ENCODE measurements at places on chromosomes 7 and 10.

DNA sequence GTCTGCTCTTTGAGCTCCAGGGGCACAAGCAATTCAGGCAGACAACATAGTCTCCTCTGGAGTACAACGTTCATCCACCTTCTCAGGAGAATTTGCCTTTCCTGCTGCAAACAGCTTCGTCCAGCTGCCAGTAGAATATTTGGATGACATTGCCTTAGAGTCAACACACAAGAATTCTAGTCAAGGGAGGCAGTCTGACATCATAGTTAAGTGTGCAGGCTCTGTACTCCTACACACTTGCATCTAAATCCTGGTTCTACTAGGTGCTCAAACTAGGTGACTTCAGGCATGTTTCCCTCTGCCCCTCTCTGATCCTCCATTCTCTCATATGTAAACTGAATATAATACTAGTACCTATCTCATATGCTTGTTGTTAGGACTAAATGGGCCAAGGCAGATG is 314.8 kb downstream of the HPSE2 start:
- DNase-seq = no peak

DNA sequence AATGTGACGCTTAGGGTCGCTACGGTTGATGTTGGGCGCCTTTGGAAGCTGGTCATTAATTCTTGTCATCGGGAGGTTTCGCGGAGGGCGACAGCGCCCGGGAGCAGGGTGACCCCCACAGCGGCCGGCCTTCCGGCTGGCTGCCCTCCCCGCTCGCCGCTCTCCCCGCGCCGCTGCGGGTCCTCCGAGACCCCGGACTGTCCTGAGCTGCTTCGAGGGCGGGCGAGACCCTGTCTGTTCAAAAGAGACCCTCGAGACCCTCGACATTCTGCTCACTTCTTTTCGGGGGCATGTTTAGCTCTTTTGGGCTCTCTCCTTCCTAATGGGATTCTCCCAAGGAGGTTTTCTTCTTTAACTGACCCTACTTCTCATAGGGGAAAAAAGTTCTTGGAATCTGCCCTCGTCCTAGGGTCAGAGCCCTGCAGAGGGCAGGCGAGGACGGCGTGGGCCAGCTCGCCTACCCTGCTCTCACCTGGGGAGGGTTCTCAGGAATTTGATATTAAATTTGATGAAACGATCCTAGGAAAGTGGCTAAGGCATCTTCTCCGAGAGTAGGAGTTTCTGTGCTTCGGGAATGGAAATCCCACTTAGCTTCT is 257.0 kb downstream of the OTUD1 start:
- DNase-seq = no peak

- no peak for DNase-seq
These were observed 29.4 kb upstream of the SGMS1 start for GRCh38 chr10:50653142-50653541.

- DNase-seq = no peak
These were observed 3.2 kb downstream of the GPC2 start for GRCh38 chr7:100173806-100174495.

DNA sequence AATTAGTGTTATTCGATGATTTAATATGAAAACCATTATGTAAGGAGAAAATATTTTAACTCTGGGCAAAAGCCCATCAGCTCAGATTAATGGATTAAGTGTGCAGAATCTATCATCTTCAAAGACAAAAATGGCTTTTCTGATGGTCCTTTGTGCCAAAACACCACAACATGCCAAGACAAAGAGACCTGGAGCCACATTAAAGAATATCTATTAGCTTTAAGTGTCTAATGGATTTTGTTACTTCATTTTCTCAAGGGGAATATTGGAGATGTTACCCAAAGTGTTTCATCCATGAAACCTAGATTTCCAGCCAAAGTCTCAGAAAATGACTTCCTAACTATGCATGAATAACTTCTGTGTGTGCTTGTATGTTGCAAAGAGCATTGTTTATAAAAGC is 57.3 kb downstream of the MKX start:
- no peak for DNase-seq

Measured in fibroblast of skin of right biceps (primary cell).